ENCODE measurements at places on chromosomes 1 and 21.

DNA sequence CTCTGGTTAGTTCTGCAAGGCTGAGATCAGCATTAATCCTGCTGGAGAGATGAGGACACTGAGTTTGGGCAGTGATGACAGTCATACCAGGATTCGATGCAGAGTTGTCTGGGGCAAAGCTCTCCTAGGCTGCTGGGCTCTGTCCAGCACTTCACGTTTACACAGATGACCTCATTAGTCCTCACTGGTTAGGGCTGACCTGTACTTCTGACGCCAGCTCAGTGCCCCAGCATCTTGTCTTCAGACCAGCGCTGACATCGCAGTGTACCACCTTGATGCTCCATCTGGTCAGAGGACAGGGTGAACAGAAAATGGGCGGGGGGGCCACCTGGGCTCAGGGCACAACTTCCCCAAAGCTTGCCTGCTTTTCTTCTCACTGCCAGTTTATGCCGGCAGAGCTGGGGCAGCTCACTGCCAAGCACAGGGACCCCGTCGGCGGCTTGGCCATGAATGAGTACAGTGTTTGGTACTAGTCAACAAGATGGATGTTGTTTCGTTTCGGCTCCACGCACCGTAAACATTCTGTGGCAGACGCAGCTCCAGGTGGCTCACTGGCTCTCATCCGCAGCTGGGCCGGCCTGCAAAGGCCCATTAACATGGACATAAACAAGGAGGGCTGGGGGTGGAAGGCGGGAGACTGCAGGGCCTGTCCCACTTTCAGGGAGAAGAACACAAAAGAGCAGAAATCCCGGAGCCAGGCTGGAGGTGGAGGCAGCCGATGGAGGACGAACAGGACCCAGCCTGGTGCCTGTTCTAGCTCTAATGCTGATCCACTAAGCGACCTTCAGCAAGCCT is 118.7 kb downstream of the GLIS1 start:
- no peak for DNase-seq

- no peak for DNase-seq
Measured at GRCh38 chr1:183379951-183380350, 38.2 kb downstream of the NMNAT2 start.

DNA sequence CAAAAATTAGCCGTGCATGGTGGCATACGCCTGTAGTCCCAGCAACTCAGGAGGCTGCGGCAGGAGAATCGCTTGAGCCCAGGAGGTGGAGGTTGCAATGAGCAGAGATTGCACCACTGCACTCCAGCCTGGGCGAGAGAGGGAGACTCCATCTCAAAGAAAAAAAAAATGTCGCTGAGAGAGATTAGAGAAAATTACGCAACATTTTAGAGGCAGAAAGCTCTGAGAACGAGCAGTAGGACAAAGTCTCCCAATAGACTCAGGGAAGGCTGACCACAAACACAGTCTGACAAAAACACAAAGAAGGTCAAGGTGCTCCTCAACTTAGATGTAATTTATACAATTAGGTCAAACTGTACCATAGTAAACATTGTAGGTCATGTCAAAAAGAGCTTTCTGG is 367.6 kb upstream of the ZRANB2 start:
- DNase-seq = no peak

- DNase-seq = no peak
Measured at GRCh38 chr1:184693011-184693410, 61.6 kb downstream of the EDEM3 start.

- no peak for DNase-seq
Measured at GRCh38 chr1:41803656-41804055, 115.1 kb downstream of the HIVEP3 start.

- no peak for DNase-seq
Measured at GRCh38 chr1:101060992-101061391, 35.4 kb upstream of the DPH5 start.

- DNase-seq = no peak
Measured at GRCh38 chr21:19268686-19269085, 865.1 kb upstream of the TMPRSS15 start.

DNA sequence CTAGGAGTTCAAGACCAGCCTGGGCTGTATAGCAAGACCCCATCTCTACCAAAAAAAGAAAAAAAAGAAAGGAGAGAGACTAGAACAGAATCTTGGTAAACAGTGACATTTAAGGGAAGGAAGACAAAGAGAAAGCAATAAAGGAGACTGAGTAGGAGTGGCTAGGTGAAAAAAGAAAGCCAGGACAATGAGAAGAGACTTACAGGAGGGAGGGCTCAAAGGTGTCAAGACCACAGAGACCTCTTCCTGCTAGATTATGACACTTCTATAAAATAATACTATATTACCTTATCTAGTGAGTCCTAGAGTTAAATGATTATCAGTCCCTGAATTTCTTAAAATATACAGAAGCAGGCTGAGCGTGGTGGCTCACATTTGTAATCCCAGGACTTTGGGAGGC is 10.1 kb upstream of the EPRS1 start:
- no peak for DNase-seq

DNA sequence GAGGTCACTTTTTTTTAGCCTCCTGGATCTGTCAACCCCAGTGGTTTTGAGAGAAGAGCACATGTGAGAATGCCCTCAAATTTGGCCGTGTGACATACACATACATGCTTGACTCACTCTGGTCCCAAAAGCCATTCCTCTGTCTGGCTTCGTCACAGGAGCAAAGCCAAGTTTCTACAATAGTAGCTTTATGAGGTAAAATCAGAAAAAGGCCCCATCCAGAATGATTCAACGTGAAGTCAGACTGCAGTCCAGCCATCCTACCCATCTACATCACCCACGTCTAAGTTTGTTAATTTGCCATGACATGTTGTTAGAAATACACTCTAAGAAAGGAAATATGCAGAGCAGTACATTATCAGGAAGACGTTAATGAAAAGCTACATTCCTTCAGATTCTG is 245.2 kb downstream of the SDCCAG8 start:
- no peak for DNase-seq

DNA sequence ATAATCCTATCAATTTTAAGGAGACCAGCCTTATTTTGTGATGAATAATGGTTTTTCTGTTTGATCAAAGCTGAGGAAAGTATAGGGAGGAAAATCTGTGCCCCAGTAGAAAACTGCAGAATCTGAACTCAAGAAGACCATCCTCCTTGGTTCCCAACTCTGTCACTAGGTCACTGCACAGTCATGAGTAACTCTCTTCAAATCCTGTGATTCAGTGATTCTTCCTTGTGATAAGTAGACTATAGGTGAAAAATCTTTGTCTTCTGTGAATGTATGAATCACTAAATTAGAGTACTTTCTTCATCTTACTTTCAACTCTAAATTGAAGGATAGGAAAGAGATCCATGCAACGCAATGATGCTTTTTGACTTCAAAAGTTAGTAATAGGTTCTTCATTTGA is 13.3 kb upstream of the OR2L5 start:
- DNase-seq = no peak

GRCh38 chr1:58440696-58441095 is 105.8 kb downstream of the OMA1 start:
- DNase-seq = no peak

DNA sequence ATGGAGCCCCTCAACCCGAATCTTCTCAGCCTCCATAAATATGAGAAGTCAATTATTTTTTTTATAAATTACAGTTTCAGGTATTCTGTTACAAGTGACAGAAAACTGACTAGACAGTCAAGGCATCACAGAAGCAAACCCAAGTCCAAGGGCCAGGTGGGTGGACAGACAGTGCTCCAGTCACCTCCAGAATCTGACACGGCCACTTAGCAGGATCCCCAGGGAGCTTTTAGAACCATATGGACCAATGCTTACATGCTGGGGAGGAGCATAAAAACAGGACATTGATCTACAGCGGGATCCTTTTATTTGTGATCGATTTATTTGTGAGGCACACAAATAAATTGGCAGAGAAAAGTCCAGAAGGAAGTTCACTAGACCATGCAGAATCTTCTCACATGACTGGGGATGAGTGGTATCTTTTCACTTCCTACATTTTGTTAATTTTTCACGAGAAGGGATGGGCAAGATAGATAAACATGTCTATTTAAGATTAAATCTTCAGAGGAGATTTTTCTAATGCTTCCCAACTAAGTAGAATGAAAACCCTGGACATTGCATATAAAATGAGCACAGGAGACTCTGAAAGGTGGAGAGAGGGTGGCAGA is 15.0 kb downstream of the ZNF496 start:
- no peak for DNase-seq

GRCh38 chr1:220696863-220697231 is 6.7 kb downstream of the C1orf115 start:
- DNase-seq = no peak

GRCh38 chr1:231613419-231614349 is 12.9 kb upstream of the DISC1 start:
- DNase-seq = no peak

- DNase-seq = no peak
Measured at GRCh38 chr1:116332451-116332850, 40.6 kb upstream of the ATP1A1 start.

DNA sequence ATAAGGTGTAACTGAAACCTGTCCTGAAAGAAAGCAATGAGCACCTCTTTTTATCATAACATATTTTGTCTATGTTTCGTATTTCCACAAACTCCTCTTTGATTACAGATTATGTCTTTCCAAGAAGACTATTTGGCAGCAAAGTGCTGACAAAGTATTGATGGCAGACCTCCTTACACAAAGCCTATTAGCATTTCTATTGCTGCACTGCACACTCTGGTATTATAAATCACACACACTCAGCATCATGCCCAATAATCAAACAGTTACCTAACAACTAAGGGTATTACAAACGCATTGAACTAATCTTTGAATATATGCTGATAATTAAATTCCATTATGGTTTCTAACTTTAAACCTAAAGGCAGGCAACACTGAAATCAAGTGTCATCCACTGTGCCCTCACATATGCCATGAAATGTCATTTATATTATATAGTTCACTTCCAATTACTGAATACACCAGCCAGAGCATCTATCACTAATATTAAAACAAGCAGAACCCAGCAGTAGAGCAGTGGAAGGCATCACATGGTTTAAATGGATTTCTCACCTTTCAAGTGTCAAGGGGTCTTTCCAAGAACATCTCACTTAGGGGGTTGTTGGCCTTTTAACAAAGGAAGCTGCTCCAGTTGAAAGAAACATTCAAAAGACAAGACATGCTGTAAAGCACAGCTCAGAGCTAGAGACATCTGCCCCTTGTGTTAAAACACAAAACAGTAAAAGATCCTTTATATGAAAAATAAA is 239.1 kb downstream of the RERE start:
- no peak for DNase-seq

- no peak for DNase-seq
Measured at GRCh38 chr1:53254011-53254640, 15.8 kb upstream of the MAGOH start.

- no peak for DNase-seq
Measured at GRCh38 chr1:5648410-5649165, 343.6 kb downstream of the NPHP4 start.

GRCh38 chr1:10509809-10510509 is 35.2 kb downstream of the PEX14 start:
- no peak for DNase-seq

GRCh38 chr1:4767308-4767707 is 112.9 kb downstream of the AJAP1 start:
- DNase-seq = no peak

DNA sequence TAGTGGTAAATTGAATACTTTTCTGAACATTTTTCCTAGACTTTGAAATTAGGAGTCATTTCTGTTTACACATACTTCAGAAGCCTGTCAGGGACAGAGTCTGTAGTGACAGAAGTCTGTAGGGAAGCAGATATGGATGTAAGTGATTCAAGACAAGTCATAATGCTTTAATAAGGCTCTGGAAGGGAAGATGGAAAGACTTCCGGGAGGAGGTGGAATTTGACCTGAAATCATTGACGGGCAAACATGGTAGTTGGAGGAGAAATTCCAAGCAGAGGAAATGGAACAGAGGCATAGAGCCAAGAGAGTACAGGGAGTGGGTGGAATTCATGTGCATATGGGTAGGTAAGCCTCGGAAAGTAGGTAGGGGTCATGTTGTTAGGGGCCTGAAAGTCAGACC is 22.5 kb downstream of the CAMTA1 start:
- no peak for DNase-seq

DNA sequence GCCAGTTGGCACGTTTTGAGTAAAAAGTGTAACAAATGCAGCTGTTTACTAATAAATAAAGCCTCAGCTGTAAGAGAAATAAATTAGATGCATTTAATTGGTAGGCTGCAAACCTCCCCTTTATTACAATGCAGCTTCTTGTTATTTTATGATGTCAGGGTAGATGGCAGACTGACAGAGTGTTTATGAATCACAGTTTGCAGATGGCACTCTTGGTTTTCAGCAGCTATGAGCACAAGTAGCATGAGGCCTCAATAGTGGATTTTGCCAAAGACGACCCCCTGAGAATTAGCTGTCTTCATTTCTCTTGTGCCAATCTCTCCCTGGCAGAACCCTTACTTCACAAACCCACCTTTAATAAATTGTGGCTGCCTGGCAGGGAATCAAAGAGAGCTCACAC is 161.2 kb upstream of the C1orf87 start:
- DNase-seq = no peak

DNA sequence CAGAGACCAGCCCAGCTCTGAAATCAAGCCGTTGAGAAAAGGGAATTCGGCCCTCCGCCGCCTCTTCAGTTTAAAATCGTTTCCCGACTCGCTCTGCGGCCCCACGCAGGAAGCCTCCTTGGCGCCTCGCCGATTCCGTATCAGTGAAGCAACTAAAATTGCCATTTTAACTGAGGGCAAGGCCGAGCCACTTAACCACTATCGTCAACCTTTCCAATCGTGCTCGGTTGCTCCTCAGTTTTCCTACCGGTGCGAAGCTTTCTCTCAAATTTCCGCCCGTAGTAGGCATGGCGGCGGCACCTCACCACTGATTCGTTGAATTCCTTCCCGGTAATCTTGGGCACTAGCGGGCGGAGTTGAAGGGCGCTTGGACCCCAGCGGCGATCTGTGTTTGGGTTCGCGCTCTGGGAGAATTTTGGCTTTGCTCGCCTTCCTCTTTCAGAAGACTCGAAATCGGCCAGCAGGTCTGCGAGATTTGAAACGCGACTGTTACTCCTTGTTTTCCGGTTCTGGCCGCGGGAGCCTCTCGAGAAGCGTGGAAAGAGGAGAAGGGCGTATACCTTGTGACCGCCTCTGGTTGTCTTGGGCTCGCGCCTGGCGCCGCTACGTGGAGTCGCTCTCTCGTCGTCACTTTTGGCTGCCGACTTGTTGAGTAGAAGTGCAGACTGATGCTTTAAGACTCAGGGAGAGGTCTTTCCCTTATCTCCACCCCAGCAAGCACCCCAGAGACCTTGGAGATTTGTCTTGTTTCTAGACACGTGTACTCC is at the start of the genes CENPL and DARS2:
Gene CENPL (minus strand): TSS at position 569 of the 767 bp plus-strand sequence. CDS start 13,584 bp downstream, outside the sequence.
Gene DARS2 (plus strand): TSS at position 359 of the 767 bp plus-strand sequence. CDS start 557 bp downstream, outside the sequence.
- DNase-seq = peak; percentile 70

GRCh38 chr1:150881331-150882070 is 5.1 kb upstream of the ARNT start:
- no peak for DNase-seq

DNA sequence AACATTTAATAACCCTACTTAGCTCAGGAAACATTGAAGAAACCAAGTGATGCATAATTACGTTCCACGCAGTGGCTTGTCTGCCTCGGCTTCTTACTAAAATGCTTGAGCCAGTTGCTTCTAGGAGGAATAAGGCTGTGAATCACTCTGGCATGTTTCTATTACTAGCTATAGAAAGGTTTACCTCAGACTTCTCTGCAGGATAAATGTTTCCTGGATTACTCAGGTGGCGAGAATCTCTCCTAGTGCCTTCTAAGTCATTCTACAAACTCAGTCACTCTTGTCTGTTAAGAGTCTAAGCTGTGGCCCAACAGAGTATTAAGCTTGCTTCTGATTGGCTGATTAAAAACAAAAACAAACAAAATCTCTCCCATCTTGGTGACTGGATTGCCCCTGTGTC is 92.0 kb upstream of the RALGPS2 start:
- DNase-seq = no peak
